ENCODE measurements at places on chromosomes 5 and 9.

GRCh38 chr5:151222790-151223446 is 974 bp downstream of the CCDC69 start:
- no peak for DNase-seq

DNA sequence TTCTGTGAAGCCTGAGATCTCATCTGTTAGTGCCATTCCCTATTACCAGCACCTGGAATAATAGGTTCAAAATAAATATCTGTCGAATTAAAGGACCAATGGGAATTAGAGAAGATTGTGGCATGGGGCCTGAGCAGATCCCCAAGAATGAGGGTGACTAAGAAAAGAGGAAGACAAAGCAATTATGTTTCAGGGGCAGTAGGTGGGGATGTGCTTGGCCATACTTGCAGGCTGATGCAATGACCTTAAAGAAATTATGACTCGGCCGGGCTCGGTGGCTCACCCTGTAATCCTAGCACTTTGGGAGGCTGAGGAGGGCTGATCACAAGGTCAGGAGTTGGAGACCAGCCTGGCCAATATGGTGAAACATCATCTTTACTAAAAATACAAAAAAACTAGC is 562.8 kb downstream of the PTPRD start:
- DNase-seq: no peak

DNA sequence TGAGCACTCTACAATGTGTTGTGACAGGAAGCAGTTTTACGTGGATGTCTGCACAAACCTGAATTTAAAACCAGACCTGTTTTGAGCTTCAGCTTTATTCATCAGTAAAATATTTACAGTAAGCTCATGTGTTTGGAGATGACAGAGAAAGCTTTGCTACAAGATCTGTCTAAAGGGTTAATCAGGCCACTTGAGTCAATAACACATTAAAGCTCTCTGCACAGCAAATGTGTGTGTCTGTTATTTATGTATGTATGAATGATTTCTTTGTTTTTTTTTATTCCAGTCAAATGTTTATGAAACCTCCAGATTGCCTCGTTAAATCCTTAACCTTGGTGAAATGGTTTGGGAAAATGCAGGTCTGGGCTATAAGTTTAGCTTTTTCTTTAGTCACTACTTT is 77.3 kb upstream of the SREK1 start:
- DNase-seq: no peak

GRCh38 chr5:148913985-148914431 is 87.6 kb downstream of the ADRB2 start:
- DNase-seq: no peak

- no peak for DNase-seq
These were observed 170.2 kb downstream of the MAPKAP1 start for GRCh38 chr9:125536776-125537175.

- no peak for DNase-seq
These were observed 3.2 kb upstream of the NUP214 start for GRCh38 chr9:131122158-131122557.

DNA sequence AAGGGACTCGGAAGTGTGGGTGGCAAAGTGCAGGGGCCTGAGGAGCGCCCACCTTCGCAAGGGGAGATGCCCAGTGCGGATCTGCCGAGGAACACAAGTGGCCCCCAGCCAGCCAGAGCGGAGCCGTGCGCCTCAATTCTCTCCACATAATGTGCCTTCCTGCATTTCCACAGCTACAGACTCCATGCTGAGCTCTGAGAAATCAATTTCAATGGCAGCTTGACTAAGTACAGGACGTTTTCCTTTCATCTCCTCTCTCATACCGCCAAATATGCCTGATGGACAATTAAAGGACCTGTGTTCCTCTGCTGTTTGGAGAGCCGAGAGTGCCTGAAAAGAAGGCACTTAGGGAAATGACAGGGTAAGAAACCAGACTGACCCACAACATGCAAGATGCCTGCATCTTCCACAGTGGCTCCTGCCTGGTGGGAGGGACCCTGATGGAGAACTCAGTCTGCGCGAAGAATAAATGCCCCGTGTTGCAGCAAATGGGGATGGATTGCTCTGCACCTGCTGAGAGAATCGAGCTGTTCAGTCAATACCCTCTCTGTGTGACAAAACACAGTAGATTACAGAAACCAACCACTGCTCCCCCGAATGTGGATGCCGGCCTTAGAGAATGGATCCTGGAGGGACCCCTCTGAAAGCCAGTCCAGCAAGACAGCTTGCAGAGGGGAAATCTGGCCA is 38.6 kb upstream of the OLFM1 start:
- DNase-seq: no peak

GRCh38 chr9:125511789-125512660 is 195.0 kb downstream of the MAPKAP1 start:
- DNase-seq: no peak

DNA sequence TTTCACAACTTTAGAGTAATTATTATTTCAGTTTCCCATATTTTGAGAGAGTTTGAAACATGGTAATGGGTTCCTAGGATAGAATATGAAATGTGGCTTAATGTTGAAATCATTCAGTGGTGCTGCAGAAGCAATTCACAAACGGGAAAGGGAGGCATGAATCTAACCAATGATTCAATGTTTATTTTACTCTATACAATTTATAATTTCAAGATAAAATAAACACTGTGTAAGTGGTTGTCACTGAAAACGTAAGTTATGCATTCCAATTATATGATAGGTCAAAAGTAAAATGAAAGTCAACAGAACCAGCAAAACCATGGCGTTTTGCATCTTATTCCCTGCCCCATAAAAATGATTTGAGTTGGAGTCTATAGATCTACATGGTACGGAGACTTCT is 1207.1 kb upstream of the CDH18 start:
- no peak for DNase-seq

- DNase-seq: no peak
These were observed 193.6 kb upstream of the DAB2 start for GRCh38 chr5:39618391-39618790.

DNA sequence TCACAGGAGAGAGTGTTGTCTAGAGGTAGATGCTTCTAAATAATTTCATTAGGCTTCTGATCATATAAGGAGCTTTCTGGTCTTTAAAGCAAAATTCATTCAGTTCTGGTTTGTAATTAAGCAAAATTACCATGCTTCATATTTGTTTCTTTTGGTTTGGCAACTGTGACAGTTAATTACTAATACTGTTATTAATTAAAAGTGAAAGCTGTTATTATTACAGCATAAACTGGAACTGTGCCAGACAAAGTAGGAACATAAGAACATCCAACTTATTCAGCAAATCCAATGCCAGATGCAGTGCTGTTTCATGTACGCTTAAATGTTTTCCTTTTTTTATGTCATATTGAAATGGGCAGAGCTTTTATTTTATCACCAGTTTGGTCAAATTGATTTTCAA is 70.4 kb upstream of the DAB2 start:
- no peak for DNase-seq

DNA sequence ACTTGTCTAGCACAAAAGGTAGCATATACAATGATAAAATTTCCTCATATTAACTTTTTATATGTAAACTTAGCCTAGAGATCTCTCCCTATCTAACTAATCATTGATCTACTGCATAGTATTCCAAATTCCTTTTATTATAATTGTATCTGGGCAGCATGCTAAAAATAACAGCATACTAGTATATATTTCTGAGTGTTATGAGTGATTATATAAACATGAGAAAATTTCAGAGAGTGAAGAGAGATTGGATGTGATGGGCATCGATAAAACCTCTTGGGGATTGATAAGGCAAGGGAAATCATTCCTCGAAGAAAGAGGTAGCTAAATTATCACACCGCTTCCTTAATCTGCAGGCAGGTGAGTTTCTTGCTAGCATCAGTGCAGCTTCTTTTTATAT is 158.2 kb downstream of the HMHB1 start:
- no peak for DNase-seq

- no peak for DNase-seq
These were observed 300.9 kb downstream of the RFX3 start for GRCh38 chr9:3224931-3225330.

GRCh38 chr9:23081377-23081776 is 634.8 kb downstream of the DMRTA1 start:
- DNase-seq: no peak

DNA sequence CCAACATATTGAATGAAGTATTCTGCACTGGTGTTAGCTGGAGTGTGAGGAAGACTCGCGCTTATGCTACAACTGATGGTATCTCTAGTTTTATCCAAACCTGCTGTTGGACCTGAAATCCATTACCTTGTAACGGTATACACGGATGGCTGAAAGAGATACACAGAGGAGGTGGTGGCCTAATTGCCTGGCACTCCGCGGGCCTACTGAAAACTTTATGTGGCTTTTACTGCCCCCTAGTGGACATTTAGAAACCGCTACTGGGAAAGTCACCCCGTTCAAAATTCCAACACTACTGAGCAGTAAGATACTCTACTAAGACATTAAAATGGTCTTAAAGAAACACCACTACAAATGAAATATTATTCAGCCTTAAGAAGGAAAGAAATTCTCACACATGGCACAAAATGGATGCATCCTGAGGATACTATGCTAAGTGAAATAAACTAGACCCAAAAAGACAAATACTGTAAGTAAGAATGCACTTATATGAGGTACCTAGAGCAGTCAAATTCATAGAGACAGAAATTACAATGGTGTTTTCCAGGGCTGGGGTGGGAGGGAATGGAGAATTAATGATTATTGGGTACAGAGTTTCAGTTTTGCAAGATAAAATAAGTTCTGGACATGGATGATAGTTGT is 100.4 kb downstream of the TTLL11 start:
- no peak for DNase-seq

- DNase-seq: no peak
These were observed 183.6 kb upstream of the MAP3K1 start for GRCh38 chr5:56631719-56632118.

- no peak for DNase-seq
These were observed 543.9 kb downstream of the TLE1 start for GRCh38 chr9:81145331-81145963.

GRCh38 chr5:93378073-93378472 is 202.9 kb downstream of the NR2F1-AS1 start:
- no peak for DNase-seq

DNA sequence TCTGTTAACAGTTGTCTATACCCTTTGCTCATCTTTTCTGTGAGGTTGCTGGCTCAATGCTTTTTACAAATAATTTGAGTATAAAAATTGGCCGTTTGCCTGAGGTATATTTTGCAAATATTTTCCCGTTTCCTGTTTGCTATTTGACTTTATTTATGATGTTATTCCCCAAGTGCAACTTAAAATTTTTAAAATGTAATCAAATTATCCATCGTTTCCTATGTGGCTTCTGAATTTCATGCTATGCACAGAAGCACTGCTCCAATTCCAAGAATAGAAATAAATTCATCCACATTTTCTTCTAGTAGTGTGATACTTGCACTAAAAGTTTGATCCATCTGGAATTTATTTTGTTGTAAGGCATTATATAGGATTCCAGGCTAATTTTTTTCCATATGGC is 123.6 kb downstream of the ZNF608 start:
- DNase-seq: no peak

DNA sequence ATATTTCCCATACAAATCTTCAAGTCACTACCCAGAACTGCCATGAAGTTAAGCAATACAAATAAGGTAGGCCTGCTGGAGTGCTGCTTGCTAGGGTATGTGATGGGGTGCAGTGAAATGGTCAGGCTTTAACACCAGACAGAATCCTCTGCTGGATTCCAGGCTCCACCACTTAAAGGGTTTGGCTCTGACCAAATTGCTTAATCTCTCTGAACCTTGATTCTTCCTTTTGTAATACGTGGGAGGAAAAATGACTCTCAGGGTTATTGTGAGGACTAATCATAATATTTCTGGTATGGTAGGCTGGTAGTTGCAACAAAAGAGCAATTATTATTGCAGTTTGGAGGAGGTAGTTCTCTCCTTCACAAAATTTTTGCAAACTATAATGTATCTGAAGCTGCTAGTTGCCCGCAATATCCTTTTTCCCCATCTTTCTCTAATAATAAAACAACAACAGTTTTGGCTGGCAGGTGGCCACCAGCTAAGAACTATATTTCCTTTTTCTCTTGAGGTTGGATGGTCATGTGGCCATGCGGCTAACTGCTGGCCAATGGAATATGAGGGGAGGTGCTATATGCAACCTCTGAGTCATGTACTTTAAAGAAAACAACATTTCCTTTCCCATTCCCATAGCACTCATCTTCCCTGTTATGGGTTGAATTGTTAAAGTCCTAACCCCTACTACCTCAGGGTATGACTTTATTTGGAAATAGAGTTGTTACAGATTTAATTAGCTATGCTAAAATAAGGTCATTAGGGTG is 44.1 kb downstream of the CCL28 start:
- DNase-seq: no peak

- no peak for DNase-seq
These were observed 213.8 kb downstream of the SEMA5A start for GRCh38 chr5:9332026-9332425.

DNA sequence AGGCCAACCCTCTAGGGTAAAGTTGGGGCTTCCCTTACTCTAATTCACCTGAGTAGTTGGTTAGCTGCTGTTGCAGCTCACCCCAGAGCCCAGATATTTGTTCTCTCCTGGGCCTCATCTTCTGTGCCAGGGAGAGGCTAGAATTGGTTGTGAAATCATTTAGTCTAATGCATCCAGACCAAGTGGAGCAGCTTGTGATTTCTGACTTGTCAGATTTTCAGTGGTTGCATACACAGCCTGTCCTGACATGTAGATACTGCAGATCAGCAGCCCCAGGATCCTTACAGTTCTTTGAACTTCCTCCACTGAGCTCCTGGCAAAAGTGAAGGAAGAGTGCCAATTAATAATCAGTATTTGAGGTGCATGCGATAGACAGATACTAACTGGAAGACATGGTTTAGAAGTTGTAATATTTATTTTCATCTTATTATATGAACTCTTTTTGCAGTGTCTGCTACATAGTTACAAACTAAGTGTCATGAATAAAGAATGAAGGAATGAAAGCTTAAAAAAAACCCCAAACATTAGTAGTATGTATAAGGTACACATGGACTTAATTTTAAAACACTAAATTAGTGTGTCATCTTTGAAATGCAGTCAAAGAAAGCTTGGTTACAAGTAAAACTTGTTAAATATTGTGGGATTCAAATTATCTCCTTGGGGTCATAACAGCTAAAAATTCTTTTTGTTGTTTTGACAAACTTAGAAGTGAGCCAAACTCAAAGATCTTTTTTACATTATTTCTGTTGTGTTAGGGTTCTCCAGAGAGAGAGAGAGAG is 128.5 kb downstream of the VPS13A start:
- DNase-seq: no peak
